ENCODE measurements at places on chromosomes 12 and 14.

GRCh38 chr12:69739287-69740191 is 879 bp downstream of the RAB3IP start:
- DNase-seq = peak; percentile 86

DNA sequence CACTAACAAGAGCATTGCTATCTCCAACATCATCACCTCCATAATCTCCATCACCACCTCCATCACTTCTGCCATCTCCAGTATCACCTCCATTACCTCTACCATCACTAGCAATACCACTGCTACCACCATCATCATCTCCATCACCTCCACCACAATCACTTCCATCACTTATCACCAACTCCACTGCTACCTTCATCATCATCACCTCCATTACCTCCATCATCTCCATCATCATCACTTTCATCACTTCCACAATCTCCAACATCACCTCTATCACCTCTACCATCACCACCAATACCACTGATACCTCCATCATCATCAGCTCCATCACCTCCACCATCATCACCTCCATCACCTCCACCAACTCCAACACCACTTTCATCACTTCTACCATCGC is 102.4 kb upstream of the TMEM132C start:
- DNase-seq = no peak

- no peak for DNase-seq
Measured at GRCh38 chr12:123971449-123971769, 1.2 kb downstream of the CCDC92 start.

- DNase-seq = no peak
Measured at GRCh38 chr12:54657105-54657607, 9.0 kb upstream of the DCD start.

DNA sequence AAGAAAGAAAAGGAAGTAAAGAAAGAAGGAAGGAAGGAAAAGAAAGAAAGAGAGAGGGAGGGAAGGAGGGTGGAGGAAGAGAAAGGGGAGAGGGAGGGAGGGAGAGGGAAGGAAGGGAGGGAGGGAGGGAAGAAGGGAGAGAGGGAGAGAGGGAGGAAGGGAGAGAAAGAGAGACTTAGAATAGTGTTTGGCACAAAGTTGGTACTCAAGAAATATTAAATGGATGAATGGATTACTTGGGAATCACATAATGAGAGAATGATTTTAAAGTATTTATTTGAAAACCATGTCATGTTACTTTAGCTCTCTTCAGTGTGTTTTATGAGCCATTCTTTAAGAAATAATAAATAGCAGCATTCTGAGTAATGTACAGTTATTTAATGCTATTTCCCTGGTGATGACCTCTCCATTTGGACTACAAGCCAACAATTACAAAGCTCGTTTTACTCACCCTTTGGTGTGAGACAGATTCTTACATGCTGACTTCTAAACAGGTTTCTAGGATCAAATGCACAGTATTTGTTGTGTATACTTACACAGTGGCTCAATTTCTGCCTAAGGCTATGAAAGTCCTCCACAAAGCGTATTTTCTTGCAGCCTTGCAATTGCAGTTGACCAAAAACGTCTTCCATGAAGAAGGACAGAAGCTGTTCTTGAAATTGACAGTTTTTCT is 861 bp downstream of the IL26 start:
- DNase-seq = no peak

DNA sequence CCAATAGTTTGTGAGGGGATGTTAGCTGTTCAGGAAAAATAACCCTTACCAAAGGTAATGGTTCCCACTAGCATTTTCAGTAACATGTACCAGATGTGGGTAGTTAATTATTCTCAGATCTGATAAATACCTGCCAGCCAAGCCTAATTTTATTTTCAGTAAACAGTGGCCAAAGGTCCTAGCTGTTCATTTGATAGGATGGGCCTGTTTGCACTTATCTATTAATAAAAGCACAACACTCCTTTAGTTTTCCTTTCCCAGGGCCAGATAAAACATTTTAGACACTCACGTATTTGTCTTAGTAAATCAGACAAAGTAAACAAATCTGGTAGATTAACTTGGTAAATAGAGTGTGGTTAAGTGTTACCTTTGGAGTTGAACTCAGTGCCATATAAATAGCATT is 345.1 kb downstream of the RAD51B start:
- DNase-seq = no peak

All from NCI-H82 (cell line).